ENCODE measurements at places on chromosomes 4 and X.

DNA sequence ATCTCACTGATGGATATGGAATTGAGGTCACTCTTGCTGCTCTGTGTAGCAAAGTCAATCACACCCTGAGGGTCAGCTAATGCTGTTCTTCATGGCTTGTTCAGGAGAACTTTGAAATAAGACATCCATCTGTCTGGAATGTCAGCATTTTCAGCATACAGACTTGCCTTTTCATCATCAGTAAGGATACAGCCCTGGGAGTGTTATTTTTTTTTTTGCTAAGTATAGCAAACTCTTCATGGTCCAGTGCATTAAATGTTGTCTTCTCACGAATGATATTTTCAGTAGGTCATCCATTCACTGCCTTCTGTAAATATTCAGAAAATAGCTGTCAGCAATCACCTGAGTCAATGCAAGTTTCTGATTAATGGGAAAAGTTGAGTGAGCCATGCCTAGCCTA is 268.8 kb upstream of the SMIM31 start:
- DNase-seq: no peak

DNA sequence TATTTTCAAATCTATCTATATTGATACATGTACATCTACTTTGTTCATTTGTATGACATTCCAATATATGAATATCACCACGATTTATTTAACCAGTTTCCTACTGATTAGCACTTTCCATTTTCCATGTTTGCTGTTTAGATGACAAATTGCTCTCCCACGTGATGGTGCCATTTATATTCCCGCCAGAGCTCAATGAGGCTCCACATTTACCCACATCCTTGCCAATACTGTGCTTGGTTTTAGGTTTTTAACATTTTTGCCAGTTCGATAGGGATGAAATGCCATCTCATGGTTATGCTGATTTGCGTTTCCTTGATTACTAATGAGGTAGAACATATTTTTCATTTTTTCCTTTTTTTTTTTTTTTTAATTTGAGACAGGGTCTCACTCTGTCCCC is 86.7 kb upstream of the TRIM2 start:
- DNase-seq: no peak

DNA sequence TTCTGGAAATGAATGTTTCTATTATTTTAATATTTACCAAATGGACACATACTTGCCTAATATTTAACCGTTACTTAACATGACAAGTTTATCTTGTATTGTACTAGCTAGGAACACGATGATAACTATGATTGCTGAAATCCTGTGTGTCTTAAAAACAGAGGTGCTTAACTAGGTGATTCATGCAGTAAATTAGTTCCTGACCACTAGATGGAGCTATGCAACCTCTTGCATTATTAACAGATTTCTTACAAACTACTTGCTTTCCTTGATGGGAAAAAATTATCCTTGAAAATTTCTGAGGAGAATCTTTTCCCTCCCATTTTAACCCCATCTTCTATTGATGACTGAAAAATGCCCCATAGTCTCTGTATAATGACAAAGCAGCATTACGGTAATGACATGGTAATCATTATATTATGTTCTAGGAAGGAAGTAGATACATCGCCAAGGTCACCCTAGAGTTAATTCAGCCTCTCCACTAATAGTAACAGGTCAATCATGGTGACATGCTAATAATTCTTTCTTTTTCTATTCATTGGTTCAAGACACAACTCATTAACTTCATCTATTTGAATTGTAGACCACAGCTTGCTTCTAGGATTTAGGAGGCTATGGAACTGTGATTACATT is 844.2 kb downstream of the RAPGEF2 start:
- DNase-seq: no peak

- DNase-seq: no peak
Measured at GRCh38 chrX:33178690-33179089, 32.7 kb downstream of the DMD start.

GRCh38 chrX:71618303-71618721 is at the start of gene CXCR3:
Gene CXCR3 (minus strand): TSS chrX:71618511. CDS start chrX:71618449, 62 bp downstream.
- DNase-seq: peak; percentile 91

DNA sequence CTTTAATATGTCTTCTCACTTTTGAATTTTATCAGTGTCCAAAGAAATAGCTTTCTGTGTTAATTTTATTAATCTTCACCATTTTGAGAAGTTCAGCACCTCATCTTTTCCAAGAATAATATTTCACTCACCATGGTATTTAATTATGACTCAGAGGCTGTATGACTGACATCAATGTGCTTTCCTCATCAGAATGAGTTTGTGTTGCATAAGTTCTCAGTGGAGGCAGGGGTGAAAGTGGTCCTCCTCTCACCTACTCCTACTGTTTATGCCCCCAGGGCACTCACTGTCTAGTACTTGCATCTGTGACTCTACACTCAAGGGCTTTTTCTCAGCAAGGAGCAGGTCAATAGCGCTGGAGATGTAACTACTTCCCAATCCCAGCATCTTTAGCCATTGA is 905.3 kb upstream of the INTU start:
- DNase-seq: no peak

- no peak for DNase-seq
Measured at GRCh38 chr4:13313856-13314255, 170.3 kb downstream of the RAB28 start.

DNA sequence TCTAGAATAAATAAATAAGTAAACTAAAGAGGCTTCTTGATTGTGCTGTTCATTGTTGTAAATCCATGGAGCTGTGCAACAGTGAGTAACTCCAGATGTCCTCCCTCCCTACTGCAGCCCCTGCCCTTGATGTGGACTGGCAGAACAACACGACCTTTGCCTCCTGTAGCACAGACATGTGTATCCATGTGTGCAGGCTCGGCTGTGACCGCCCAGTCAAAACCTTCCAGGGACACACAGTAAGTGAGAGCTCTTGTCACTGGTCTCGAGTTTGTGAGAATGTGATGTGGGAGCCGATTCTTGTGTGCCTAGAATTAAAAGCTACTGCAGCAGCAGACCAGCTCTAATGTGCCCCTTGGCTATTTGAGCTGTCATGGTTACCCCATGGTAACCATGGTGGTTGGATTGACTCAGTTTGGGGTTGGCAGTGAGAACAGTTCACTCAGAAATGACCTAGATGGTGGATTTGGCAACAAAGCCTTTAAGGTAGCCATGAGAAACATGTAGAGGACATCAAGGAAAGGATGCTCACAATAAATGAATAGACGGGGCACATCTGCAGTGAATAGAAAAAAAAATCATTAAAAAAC is 60.7 kb downstream of the GPR143 start:
- no peak for DNase-seq

DNA sequence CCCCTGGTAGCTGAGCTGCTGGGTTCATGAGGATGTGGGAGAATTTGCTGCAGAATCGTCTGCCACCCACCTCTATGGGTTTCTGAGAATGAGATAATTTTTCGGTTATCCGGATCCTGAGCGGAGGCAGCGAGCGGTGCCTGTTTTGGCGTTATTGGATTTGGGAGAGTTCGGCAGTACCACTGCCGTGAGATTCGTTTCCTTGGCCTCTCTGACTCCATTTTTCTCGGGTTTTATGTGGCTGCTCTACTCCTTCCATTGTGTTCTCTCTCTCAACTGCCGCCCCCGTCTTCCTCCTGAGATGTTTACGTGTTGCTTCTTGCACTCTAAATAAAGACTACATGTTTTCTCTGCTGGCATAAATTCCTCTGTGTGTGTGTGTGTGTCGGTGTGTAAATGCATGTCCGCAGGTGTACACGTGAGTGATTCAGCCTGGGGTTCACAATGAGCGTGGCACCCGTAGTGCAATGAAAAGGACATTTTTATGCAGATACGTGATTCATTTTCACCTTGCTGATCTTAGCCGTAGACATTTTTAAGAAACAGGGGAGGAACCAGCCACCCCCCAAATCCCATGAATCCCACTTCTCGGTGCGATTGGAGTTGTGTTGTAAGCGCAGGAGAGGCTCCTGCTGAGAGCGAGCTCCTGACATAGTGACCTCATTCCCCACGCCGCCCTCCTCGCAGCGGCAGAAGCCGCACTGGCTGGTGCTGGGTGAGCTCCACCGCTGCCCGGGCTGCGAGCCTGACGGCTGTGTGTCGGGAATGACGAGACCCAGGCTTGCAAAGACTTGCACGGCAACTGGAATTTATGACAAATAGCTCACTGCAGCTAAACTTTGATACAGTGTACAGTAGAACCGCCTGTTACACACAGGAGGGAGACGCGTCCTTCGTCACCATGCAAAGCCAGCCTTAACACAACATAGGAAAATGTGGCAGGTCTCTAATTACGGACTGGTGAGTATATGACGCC is 82.2 kb downstream of the STOX2 start:
- DNase-seq: no peak

DNA sequence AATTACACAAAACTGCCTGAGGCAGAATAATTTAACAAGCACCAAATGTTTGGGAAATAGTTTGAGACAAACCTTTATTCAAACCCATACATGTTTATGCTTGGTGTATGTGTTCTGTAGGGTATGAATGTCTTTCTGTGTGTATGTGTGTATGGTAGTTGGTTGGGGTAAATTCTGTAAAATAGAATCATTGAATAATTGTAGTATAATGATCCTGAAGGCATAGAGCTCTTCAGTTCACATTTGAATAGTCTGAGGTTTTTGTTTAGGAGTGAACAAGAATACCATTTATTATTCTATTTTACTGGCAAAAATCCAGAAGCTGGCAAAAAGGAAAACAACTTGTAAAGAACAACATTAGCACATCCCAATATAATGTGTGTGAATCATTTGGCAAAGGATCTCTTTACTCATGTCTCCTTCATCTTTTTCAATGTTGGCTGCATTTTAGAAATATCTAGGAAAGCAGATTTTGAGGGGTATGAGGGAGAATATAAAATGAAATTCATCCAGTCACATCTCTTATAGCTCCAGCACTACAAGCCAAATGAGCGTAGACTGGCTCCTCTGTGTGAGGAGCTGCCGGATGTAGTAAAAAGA is 360.0 kb downstream of the CHIC1 start:
- DNase-seq: no peak

DNA sequence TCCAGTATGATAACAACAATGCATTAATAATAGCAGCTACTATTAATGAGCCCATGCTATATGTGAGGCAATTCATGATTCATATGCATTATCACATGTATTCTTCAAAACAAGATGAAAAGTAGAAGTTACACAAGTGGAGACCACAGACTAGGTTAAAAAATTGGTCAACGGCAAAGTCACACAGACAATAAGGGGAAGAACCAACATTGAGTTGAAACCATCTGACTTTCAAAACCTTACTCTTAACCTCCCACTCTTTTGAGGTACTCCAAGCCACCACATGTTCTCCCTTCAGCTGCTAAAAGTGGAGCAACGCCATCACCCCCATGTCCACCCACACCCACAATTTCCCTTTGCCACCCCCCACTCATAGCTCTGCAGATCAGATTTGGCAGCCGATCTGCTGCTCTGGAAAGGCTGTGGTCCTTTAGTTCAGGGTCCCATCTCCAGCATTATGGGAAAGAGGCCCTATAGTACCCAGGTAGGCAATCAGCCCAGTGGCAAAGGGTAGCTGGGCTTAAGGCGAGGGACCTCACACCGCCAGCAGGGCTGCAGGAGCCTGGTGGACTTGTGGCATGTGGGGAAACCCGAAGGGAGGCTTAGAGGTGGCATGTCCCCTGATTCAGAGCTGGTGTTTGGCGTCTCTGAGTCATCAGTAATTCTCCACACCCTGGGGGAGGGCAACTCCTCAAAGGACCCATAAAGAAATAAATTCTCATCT is 33.5 kb upstream of the CYBB start:
- DNase-seq: peak; percentile 56

- no peak for DNase-seq
Measured at GRCh38 chr4:177229331-177229730, 80.3 kb upstream of the NEIL3 start.

- DNase-seq: no peak
Measured at GRCh38 chr4:15976456-15977447, 13.8 kb upstream of the FGFBP2 start.

GRCh38 chrX:53438174-53438831 is 4.1 kb upstream of the HSD17B10 start:
- DNase-seq: no peak
